ENCODE measurements at places on chromosomes 7 and 10.

- no peak for DNase-seq
Measured at GRCh38 chr7:28142650-28143049, 37.9 kb downstream of the JAZF1 start.

- DNase-seq: no peak
Measured at GRCh38 chr10:14173391-14173705, 157.4 kb downstream of the FRMD4A start.

DNA sequence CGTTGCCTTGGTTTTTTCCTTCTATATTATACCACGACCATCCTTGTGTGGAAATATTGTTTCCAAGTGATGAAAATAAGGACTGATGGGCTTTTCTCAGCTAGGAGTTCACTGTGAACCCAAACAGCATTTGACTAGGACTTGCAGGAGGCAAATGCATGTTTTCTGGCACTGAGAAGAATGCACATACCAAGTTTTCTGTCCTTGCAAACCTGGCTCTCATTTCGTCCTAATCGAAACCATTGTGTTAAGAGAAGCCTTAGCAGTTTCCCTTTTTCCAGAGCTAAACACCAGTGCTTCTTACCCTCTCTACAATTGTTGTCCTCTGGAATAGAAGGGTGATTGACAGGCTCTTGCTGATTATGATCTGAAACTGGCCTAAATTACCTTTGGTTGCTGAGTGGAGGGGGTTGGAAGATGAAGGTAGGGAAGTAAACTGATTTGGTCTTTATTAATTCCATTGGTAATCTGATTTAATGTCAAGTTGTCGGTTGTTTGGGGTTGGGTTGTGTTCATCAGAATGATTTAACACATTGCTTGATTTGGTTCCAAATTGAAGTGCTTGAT is 33.1 kb upstream of the ELMO1 start:
- no peak for DNase-seq

- no peak for DNase-seq
Measured at GRCh38 chr7:134098072-134098471, 29.1 kb upstream of the LRGUK start.

DNA sequence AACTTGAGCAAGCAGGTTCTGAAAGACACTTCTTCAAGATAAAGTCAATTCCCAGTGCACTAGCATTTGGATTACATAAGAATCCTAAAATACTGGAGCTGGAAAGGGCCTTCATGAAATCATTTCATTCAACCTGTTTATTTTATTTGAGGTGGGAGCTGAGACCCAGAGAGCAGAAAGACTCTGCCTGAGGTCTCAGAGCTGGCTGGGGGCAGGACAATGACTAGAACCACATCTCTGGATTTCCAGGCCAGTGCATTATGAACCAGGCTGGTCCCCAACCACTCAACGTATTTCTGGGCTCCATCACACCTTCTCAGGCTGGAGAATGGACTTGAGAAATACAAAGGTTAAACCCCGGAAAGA is 8.4 kb downstream of the ANXA11 start:
- DNase-seq: no peak

GRCh38 chr7:41809529-41809939 is 106.6 kb upstream of the INHBA start:
- DNase-seq: no peak

- DNase-seq: no peak
Measured at GRCh38 chr10:50566150-50566549, 57.6 kb downstream of the SGMS1 start.

DNA sequence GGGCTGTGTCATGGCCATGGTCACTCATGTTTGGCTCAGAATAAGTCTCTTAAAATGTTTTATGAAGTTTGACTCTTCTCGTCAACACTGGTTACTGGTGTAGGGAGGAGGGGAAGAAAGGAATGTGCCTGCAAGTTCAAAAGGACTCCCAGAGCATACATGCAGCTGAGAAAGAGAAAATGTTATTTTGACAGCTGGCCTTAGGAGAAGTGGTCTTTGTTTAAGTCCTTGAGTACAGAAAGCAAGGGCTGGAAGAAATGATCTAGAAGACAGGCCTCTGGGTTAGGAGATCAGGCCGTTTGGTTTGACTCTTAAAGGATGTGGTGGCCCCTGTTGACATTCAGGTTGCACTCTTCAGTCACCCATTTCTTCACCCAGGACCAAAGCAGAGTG is 245.5 kb downstream of the REEP3 start:
- DNase-seq: no peak

- no peak for DNase-seq
Measured at GRCh38 chr7:103134836-103135554, 13.9 kb downstream of the NAPEPLD start.

GRCh38 chr7:48110868-48111267 is 21.8 kb downstream of the UPP1 start:
- no peak for DNase-seq

DNA sequence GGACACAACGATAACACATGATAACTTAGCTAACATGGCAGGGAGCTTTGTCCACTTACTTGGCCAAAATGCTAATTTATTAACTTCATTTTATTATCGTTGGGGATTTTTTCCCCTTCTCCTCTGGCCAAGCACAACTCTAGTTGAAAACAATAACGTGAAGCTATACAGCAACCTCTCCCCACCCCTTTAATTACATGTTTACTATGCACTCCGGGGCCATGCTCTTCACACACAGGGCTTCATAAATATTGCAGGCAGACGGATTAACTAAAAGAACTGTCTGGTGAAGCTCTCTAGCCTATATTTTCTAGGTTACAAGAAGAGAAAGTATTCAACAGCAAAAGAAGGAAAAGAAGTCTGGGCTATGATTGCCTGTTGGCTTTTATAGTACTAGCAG is 51.7 kb downstream of the XRCC2 start:
- no peak for DNase-seq

- DNase-seq: no peak
Measured at GRCh38 chr10:125038637-125039036, 96.7 kb downstream of the ZRANB1 start.

DNA sequence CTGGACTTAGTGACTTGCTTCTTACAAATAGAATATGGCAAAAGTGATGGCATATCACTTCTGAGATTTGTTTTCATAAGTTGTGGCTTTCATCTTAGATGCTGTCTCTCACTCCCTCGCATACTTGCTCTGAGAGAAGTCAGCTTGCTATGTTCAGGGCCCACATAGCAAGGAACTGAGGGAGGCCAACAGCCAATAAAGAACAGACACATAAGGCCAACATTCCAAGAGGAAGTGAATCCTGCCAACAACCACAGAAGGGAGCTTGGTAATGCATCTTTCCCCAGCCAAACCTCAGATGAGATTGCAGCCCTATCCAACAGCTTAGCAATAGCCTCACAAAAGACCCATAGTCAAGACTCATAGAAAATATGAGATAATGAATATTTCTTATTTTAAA is 39.2 kb upstream of the DMTF1 start:
- no peak for DNase-seq

DNA sequence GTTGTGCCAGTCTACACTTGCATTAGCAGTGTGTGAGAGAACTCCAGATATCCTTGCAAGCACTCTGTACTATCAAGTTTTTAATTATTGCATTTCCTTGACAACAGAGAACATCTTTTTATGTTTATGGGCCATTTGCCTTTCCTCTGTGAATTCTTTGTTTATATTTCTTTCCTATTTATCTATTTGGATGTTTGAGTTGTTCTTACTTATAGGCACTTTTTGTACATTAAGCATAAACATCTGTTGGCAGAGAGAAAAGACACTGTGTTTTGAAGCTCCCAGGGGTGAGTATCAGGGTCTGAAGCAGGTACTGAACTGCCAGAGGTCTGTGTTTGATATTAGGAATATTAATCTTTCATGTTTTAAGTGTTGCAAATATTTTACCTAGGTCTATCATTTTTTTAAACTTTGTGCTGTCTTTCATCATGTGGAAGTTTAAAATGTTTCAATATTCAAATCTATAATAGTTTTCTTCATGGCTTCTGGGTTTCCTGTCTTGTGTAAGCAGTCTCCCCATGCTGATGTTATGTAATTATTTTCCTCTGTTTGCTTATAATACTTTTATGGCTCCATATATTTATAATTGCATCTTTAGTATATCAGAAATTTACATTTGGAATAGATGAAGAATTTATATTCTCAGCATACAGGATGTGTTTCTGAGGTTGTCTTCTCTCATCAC is 17.7 kb upstream of the PDCD4 start:
- DNase-seq: no peak

DNA sequence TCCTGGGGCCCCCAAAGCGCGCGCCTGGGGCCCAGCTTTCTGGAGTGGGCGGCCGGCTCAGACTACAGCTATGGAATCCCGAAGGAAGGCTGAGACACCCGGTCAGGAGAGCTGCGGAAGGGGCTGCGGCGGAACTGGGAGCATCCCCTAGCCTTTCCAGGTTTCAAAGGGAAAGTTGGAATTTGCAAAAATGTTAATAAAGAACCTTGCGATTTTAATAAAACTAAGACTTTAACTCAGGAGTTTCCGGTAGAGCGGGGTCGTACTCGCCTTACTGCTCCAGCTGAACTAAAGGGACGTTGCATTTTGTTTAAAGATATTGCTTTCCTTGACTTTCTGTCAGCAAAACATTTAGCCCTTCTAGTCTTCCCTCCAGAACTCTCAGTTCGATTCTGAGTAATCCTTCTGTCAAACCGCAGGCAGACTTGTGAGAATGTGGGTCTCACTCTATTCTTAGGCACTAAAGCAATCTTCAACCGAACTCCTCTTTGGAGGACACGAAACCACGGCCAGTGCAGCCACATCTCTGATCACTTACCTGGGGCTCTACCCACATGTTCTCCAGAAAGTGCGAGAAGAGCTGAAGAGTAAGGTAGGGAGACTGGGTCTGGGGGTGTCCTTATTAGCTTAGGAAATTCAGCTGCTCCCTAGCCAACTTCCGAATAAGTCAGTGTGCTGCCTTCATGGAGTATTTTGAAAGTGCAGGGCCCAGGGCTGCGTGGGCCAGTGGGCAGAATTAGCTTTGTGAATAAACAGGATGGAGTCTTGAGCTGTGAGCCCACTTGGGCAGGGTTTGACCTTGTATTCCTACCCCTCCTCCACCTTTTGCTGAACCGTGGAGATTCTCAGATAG is 1.9 kb downstream of the CYP26A1 start:
- DNase-seq: no peak
